ENCODE measurements at places on chromosomes 2 and 18.

DNA sequence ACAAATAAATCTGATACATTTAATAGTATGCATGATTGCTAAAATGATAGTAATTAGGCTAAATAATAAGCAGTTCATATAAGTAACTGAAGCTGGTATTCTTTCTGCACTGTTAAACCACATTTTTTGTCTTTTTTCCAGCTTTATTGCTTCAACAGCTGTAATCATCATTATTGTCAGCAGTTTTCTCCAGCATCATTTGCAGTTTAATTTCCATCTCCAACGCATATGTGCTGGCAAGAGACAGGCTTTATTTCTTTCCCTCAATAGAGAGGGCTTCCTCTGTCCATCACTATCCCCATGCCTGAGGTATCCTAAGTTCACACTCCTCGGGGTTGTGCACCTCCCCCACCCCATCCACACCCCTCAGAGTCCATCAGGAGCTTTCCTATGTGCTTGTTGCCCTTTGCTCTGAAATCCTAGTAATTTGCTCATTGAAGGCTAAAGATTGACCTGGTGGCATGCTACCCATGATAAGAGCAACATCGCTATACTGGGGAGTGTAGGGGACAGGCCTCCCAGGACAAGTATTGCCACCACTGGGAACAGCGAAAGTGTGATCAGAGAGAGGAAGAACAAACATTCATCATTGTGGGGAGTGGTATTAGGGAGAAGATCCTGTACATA lies 37.1 kb downstream of the B4GALT6 start:
- DNase-seq = no peak

- DNase-seq = no peak
These were observed 48.9 kb downstream of the PSMD14 start for GRCh38 chr2:161357097-161357496.

- DNase-seq = no peak
These were observed 22.5 kb downstream of the ELMOD3 start for GRCh38 chr2:85377083-85377482.

DNA sequence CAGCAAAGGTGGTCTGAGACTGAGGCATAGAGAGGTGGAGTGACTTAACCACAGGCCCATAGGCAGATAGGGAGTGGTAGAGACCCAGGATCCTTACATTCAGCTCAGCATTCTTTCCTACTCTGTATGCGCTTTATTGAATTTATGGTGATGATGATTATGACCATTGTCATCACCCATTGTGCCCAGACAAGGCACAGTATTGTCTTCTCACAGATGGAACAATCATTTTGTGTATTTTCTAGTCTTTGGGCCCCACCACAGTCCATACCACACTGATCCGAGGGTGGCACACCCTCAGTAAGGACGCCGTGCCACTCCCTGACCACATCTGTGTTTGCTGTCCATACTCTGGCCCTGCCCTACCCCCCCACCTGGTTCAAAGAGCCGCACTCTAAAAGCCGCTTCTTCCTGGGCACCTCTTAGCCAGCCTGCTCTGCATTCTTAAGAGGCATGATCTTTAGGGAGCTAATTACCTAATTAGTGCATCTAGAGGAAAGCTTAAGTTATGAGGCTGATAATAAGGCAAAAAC lies 179.6 kb upstream of the SMAD2 start:
- DNase-seq = no peak

DNA sequence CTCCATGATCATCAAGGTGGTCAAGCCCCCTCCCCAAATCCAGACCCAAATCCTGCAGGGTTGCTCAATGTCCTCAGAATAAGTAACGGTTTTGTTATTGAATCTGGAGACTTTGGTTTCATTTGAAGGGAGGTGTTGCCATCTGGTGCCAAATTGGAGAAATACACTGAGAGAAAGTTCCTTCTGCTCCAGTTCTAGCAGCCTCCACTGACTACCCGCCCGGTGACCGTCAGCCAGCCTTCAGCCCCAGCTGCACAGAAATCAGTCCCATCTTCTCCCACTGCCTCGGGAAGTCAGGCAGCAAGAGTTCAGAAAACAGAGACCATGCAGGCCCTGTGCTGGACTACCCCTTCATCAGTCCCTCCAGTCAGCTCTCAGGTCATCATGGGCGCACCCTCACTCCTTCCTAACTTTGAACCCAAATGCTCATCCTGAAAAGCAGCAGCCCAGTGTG lies 38.7 kb downstream of the PKDCC start:
- peak; percentile 12 for DNase-seq

- no peak for DNase-seq
These were observed 4.1 kb downstream of the TCF23 start for GRCh38 chr2:27152796-27153464.

DNA sequence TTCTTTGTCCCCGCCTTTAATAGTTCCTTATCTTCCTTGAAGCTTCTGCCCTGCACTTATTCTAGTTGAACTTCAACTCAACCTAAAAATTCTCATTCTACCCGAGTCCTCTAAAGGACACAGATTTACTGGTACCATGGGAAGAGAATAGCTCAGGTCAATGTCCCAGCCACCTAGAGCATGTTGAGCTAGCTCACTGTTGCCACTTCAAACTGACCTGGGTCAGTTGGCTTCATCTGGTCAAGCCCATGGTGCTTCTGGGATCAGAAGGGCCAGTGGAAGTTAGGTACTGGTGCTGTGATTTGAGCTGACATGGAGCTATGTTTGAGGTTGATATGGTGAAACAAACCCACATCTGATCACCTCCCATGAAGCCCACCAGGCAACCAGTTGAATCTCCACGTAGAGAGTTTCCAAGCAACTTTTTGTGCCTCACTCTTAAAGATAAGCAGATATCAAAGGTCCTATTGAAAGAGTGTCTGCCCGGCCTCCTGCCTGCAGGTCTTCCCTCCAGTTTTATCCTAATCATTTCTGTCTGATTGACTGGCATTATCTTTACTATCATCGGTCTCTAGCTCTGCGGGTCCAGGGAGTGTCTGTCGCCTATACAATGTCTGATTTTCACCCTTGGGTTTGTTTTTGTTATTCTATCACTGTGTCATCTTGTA lies 17.2 kb downstream of the GREB1 start:
- no peak for DNase-seq
